ENCODE measurements at places on chromosomes 5 and 9. TPM values are rescaled to one million over a fixed set of nuclear protein-coding genes. Genes with fewer than 3 reads are reported as not detected.

EXOSC2 gene
- total RNA-seq = 17.0 TPM

DOK3 gene
- total RNA-seq = not detected

PCDHGA2 gene
- total RNA-seq = 1.2 TPM

- DNase-seq = no peak
Measured at GRCh38 chr9:78493166-78493742, 196.3 kb downstream of the PSAT1 start.

GRM6 gene
- total RNA-seq = not detected

LCN9 gene
- not detected for total RNA-seq

DNA sequence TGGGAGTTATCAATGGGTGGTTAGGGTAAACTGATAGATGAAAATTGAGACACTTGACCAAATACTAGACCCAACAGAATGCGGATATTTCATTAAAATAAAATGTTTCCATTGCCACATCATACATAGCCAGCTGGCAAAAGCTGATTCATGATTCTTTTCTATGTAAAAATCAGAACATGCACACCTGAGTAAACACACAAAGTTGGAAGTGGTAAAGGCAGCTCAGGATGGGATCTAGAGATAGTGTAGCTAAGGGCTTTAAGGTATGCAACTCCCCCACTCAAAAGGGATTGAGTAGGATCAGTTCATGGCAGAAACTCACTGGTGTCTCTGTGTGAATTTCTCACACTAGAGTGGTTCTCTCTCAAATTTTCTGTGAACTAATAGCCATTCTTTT lies 541.1 kb upstream of the GRAMD2B start:
- DNase-seq = no peak

GRCh38 chr9:125635888-125636287 lies 71.1 kb downstream of the MAPKAP1 start:
- no peak for DNase-seq

GRCh38 chr5:159471904-159472303 lies 141.6 kb upstream of the IL12B start:
- peak; percentile 82 for DNase-seq

DNA sequence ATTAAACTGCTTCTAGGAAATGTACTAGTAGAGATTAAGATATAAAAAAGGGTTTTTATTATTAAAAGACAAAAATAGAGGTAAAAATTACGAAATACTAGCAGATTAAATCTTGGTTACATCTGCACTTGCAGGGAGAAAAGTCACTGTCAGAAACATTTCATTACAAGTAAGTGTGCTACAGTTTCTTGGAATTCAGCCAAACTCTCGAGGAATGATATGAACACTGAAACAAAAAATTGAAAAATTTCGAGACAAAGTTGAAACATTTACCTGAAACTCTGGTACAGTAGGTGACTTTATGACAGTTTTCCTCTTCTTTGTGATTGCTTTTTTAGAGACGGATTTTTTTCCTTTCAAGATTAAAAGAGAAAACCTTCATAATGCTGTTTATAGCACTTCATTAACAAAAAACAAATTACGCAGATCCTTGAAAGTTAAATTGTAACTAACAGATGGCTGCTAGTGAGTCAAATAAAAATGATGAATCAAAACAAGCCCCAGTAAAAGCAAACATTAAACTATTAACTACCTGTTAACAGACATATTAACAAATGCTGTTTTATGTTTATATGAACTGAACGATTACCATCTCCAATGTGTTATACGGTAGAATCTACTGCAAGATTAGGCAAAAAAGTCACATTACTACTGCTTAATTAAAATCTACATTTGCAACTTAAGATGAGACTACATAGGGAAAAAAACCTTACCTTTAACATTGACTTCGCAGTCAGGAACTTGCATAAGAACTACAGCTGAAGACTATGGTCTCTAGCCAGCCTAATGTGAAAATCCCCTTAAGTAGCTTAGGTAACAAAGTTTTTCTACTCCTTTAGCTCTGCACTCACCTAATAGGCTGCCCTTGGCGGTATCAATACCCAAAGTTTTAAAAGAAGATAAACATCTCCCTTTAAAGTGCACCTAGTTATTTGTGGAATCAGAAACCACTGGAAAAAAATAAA lies 61.4 kb downstream of the RANBP6 start:
- DNase-seq = no peak

DNA sequence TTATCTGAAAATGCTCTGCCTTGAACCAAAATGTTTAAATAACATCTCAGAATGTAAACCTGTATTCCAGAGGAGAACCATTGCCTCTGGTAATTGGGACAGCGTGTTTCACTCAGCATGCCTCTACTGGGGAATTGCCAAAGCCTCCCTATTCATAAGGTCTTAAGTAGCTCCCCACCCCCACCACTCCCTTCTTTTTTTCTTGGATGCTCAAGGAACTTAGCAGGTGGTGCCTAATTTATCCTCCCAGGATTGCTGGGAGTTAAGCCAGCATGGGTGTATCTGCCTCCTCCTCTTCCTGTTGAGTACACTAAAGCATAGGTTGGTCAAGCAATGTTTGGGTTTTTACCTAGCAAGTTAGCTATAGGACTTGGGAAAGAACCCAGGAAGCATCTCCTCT lies 220.2 kb downstream of the DMAC1 start:
- peak; percentile 17 for DNase-seq

TBC1D13 gene
- total RNA-seq = 14.5 TPM

DNA sequence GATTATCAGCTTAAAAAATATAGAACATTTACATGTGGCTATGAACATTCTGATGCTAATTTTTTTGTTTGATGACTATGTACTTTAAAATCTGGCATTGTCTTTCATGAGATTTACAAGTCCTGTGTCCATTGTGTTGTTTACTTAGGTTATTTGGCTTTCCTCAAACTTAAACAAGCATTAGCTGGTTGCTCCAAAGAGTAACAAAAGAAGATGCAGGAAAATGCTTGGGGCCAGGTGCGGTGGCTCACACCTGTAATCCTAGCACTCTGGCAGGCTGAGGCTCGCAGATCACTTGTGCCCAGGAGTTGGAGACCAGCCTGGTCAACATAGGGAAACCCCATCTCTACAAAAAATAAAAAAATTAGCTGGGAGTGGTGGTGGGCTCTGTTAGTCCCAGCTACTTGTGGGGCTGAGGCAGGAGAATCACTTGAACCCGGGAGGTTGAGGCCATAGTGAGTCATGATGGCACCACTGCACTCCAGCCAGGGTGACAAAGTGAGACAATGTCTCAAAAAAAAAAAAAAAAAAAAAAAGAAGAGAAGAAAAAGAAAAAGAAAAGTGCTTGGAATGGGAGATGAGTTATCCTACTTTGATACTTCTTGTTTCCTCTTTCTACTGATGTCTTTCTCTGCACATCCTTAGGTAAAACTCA lies 39.7 kb downstream of the PAM start:
- no peak for DNase-seq

DNA sequence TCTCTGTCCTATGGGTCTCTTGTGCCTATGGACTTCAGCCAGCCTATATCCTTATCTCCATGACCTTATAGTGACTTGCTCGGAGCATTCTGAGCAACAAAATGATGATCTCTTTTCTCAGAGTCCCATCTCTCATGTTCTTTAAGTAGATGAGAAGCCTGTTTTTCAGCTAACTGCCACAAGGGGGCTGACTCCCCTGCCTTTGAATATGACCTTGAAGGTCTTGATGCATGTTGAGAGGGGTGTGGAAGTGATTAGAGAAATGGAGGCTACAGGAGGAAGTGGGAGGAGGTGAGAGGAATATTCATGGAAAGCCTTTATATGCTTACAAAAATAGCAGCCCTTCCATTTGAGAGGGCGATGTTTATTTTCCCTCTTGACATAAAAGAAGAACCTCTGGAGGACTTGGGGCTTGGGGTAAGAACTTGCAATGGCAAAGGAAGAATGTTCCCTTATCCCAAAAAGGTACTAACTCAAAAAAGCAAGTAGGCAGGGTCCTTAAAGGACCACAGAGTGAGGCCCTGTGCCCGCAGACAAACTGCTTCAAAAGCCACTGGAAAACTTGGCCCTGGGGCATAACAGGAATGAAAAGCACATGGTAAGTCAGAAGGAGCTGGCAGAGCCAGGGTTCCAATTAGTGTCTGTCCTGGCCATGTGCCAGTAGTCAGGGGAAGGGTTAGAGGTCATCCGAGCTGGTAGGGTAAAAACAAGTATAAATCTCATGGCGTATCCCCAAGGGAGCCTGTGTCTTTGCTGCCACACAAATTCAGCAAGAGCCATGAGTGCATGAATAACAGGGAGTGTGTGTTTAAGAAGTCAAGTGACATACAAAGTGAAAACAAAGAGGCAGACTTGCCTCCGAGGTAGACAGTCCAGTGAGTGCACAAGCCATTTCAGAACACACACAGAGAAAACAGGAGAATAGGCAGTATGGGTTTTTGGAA lies 39.1 kb downstream of the FGD3 start:
- DNase-seq = no peak

SLCO6A1 gene
- total RNA-seq = not detected

DNA sequence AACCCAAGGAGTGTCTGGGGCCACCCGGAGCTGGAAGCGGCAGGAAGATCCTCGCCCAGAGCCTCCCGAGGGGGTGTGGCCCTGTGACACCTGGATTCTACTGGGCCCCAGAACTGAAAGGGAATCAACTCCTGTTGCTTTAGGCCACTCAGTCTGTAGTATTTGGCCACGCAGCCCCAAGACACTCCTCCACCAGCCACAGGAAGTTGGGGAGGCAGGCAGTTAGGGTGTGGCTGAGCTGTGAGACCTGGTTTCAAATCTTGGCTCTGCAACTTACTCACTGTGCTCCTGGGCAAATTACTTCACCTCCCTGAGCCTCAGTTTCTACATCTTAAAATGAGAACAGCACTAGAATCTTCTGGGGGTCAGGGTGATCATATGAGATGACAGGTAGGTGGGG lies 119.8 kb upstream of the PPP1R26 start:
- no peak for DNase-seq

DNA sequence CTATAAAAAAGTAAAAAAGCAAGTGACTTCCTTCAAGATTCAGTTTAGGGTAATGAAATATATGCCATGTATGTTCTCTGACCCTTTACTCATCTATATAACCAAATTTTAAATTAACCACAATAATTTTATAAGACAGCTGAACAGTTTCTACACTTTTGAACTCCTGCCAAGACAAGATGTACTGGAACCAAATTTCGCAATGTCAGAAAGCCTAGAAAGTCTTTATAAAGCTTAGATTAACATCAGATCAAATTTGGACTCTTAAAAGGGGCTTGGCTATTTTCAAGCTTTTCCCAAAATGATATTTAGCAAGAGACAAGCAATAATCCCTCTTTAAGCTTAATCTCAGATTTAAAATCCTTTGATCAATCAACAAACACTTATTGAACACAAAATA lies 362.6 kb downstream of the PTPRD start:
- no peak for DNase-seq

DNA sequence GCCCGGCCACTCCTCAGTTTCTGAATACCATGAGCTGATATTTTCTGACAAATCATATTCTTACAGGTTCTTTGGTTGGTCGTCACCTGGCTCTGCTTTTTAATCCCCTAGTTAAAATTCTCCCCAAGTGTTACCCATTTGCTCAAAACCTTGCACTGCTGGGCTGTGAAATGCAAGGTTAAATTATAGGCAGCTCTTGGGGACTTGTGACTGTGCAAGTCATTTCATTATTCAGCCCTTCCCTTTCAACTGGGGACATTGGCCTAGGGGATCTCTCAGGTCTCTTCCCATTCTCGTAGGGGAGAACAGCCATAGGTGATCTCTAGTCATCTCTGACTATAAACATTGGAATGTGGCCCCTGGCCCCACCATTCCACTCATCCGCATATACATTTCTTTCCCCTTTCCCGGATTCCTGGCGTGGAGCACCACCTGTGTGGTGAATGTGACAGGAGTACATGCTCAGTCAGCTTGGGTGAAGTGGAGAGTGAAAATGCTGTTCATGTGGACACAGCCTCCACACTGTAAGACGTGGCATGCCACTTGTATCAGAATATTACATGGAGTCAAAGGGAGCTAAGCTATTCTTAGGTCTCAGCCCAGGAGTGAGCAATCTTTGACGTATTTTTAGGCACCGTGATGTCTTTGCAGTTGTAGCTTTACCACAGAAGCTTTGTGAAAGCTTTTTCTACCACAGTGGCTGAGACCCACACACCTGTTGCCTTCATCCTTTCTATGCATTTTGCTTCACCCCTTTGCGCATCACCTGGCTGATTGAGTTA lies 386.7 kb downstream of the KDM4C start:
- DNase-seq = no peak

- no peak for DNase-seq
Measured at GRCh38 chr5:78925129-78925876, 59.8 kb downstream of the ARSB start.

GRCh38 chr5:54357408-54358058 lies 47.2 kb upstream of the ARL15 start:
- peak; percentile 12 for DNase-seq

- DNase-seq = no peak
Measured at GRCh38 chr5:128949847-128950546, 15.3 kb upstream of the SLC27A6 start.

- no peak for DNase-seq
Measured at GRCh38 chr5:158462349-158463114, 603.6 kb upstream of the CLINT1 start.

DNA sequence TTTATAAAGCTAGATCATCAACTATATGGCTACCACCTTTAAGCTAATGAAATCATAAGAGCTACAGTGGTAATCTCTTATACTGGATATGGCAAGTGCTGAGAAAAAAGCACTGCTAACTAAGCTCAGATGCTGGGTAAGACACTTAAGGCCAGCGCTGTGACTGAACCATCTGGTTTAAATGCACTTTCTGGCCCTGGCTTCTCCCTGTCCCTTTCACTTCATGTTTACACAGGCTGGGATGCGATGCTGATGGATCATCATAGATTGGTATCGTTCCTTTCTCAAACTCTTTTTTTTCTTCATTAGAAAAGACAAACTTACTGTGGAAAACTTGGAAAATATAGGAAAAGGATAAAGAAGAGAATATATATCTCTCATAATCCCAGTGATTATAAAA lies 52.3 kb downstream of the KIF24 start:
- DNase-seq = no peak

DNA sequence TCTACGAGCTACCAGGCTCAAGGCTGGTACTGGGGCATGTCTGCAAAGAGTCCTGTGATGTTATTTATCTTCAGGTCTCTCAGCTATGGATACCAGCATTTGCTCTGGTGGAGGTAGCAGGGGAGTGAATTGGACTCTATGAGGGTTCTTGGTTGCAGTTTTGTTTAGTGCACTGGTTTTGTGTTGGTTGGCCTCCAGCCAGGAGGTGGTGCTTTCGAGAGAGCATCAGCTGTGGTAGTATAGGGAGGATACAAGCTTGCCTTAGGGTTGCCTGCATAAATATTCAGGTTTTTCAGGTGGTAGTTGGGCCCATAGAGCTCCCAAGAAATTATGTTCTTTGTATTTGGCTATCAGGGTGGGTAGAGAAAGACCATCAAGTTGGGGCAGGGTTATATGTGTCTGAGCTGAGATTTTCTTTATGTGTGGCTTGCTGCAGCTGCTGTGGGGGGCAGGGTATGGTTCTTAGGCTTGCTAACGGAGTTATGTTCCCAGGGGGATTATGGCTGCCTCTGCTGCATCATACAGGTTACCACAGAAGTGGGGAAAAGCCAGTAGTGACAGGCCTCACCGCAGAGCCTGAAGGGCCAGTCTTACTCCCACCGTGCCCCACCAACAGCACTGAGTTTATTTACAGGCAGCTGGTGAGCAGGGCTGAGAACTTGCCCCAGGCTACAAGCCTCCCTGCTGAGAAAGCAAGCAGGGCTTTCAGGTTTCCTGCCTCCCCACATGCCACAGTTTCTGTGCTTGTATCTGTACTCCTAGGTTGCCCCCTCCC lies 9.7 kb upstream of the RIOK2 start:
- DNase-seq = no peak
